ENCODE measurements at places on chromosomes 1 and 21.

GRCh38 chr1:23537296-23537973 is 6.4 kb upstream of the E2F2 start:
- peak; percentile 69 for DNase-seq

GRCh38 chr1:46172321-46172720 is 2.6 kb upstream of the TSPAN1 start:
- DNase-seq, result no peak

- DNase-seq, result no peak
These were observed 1301.8 kb downstream of the BRINP3 start for GRCh38 chr1:189175889-189176288.

DNA sequence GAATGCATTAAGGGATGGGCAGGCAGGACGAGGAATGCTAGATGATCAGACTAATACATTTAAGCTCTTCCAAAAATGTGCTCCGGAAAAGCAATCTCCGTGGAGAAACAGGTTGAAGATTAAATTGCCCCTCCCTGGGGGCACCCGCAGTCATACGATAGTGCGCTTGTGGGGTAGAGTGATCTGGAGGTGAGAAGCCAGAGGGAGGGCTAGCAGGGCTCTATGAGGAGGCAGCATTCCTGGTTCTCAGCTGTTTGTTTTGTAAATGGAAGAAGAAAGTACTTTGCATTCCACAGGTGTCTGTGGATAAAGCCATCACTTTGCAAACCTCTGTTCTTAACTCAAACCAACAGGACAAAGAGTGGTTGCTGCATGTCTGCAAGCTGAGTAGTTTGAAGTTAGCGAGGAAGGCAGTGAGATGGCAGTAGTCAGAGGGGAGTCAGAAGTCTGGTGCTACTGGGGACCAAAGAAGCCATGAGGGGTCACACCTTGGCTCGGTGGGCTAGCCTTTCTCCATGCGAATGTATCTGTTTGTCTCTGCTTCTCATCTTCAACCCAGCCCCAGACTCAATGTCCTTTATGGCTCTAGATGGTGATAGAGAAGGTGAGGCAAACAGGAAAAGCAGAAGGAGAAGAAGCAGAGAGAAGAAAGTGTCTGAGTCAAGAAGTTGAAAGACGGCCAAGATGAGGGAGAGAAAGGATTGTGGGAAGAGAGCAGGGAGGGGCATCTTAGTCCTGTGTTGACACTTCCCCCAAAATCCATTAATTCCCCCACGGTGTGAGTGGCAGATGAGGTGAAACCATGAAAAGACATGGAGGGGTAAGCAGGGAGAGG is 65.2 kb upstream of the GJA8 start:
- DNase-seq, result no peak

- DNase-seq, result no peak
These were observed 8.3 kb downstream of the S100A12 start for GRCh38 chr1:153367090-153367489.

- no peak for DNase-seq
These were observed 92.0 kb downstream of the IER5 start for GRCh38 chr1:181180407-181181031.

DNA sequence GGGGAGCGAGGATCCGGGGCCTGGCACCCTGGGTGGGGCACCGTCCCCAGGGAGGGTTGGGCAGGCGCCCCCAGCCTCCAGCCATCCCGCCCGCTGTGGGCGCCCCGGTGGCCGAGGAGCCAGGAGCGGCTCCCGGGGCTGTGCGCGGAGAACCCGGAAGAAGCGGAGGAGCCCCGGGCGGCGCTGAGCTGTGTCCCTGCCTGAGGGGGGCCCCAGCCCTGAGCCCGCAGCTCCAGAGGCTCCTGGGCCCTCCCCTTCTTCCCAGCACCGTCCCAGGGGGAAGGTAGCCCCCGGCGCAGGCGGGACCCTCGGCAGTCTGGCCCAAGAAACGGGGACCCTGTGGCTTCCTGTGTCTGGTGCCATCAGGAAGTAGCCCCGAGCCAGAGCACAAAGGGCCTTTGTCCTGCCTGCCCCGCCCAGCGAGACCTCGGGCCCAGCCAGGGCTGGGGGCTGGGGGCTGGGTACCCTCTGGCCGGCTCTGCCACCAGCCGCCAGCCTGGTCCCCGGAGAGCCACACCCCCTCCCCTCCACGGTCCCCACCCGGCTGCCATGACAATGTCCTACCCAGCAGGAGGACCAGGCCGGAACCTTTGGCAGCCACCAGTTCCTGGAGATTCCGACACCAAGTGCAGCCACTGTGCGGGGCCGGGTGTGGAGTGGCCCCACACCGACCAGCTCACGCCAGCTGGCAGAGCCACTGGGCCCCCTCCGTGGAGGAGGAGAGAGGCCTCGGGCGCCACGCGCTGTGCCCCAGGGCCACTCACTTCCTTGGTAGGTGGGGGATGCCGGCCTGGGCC is 15.6 kb upstream of the TTLL10 start:
- peak; percentile 33 for DNase-seq

DNA sequence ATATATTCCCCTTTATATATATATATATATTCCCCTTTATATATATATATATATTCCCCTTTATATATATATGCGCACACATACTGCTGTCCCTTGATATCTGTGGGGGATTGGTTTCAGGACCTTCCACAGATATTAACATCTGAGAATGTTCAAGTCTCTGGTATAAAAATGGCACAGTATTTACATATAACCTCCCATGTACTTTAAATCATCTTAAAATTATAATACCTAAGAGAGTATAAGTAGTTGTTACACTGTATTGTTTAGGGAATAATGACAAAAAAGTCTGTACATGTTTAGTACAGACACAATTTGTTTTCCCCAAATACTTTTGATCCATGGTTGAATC is 45.8 kb downstream of the NR5A2 start:
- no peak for DNase-seq

DNA sequence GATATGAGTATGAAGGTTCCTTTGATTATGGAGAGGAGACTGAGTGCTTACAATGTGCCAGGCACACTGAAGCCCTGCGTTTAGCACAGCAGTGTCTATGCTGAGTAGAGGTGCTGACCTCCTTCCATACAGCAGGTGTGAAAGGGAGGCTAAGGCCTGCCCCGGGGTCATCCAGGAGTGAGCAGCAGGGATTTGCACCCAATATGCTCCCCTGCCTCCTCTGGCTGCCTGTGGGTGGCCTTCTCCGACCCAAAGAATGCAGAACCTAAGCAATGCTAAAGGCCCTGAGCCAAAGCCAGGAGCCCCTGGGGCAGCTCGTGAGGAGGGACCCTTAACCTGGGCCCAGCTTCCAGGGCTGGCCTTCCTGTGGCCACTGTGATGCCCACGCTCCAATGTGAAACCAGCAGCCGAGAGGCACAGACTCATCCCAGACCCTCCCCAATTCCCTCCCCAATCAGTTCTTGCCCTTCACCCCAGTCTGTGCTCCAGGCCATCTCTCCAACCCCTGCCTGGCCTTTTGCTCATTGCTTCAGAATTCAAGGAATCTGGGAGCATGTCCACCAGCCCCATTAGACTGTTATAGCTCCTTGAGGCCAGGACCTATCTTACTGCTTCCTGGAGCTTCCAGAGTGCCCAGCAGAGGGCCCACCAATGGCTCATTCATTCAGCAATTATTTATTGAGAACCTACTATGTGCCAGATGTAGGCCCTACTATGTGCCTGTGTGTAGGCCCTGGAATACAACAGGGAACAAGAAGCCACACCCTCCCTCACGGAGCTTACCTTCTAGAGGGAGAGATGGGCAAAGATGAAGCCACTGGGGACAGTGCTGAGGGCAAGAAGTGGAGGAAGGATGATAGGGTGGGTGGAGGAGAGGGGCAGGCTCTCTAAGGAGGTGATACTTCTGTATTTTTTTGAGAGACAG is 53.3 kb downstream of the TAS1R2 start:
- peak; percentile 8 for DNase-seq

- no peak for DNase-seq
These were observed 117.2 kb downstream of the HHAT start for GRCh38 chr1:210445931-210446330.

GRCh38 chr1:197770243-197770642 is 5.0 kb downstream of the DENND1B start:
- DNase-seq, result no peak

DNA sequence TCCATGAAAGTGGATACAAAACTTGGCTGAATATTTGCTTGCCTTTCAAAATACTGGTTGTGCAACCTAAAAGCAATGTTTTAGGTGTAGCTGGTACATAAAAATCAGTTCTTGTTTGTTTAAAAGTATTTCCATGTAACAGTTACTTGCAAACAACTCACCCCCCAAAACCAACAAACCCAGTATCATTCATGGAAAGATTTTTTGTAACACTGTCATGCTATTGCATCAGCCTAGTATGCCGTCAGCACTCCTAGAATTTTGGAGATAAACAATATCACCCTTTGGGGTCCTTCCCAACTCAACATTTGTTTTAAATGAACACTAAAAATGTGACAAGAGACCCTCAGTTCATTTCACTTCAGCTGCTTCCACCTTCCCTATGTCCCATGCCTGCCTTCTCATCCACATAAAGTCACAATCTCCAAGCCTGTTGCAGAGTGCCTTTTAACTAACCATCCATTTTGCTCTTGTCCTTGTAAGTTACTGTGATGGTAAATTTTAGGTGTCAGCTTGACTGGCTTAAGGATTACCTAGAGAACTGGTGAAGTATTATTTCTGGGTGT is 425.3 kb downstream of the DUSP10 start:
- DNase-seq, result peak; percentile 92

DNA sequence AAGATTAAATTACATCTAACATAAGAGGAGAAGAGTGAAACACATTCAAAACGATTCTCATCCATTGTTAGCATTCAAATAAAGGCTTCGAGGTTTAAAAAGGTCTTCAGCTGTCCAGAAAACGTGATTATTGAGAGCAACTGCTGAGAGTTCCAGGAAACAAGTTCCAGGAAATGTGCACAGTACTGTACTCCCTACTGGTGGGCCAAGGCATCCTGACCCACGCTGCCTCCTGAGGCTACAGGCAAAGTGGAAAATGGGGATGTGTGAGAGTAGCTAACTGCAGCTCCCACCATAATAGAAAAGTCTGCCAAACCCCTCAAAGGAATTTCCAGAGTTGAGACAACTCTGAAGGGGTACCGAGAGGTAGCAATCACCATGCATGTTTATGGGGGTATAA is 2.0 kb downstream of the VAV3 start:
- no peak for DNase-seq

DNA sequence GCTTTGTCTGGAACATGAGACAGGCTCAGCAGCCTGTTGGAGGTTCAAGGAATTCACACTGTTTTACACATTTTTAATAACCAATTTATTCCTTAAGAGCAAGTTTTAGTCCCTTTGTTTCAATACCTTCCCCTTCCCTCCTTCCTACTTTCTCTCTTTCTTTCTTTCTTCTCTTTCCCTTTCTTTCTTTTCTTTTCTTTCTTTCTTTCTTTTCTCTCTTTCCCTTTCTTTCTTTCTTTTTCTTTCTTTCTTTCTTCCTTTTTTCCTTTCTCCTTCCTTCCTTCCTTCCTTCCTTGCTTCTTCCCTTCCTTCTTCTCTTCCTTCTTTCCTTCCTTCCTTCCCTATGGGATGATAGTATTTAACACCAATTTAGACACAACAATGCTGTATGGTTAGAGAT is 164.2 kb downstream of the CENPF start:
- DNase-seq, result no peak

DNA sequence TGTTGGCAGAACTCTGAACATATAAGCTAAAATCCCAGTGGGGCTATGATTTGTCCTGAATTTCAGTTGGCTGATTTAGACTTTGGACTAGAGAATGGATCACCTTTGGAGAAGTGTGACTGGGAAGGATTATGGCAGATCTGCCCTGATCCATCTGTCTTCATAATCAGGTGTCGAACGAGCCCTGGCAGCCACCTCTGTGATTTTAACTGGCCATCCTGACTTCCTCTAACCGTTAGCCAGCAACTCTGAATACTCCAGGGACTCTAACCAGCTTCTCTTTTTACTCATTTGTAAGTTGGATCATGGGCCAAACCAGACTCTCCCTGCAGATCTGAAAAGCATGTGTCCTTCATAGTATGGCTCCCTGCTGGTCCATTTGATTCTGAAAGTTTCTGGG is 32.0 kb downstream of the ACTN2 start:
- DNase-seq, result no peak

DNA sequence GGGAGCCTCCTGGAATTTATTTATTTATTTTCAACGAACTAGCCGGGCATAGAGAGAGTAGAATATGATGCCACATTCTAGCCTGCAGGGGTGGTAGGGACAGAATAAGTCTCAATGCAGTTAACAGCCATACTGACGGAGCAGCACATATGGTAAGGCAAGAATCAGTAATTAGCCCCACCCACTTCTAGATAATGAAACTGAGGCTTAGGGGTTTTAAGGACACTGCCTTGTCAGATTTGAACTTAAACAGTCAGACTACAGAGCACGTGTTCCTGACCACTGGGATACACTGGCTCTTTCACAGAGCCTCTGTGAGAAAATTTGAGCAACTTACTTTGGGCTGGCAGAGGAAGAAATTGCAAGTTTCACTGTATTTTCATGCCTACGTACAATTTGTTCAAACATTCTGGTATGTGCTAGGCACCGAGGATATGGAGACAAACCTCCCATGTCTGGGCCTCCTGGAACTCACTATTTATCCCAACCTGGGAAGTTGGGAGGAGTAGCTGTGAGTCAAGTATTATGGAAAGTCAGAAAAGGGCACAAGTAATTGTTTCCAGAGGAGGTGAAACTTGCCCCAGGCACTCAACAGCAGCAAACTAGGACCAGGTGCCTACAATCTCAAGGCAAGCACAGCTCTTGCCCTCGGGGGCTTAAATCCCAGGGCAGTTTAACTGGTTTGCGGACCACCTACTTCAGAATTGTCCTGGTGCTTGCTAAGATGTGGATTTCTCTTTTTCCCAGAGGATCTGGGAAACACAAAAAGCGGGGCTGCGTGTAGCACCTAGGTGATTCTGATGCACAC is 1.6 kb upstream of the CLIC4 start:
- DNase-seq, result peak; percentile 91

DNA sequence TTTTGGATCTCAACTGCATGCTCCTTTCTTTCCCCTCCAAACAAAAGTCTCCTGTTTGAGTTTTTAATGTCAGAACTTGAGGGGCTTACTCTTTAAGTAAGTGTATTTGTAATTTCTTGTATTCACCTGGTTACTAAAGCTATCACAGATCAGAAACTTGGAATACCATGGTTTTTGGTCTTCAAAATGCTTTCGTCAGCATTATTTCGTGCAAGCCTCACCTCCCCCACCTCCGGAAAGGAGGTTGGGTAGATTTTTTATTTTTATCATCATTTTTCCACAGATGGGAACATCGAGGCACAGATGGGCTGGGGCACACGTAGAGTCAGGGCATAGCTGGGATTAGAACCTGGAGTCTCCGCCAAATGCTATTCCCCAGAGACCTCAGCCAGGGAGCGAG is 100.7 kb downstream of the IER5 start:
- DNase-seq, result no peak

DNA sequence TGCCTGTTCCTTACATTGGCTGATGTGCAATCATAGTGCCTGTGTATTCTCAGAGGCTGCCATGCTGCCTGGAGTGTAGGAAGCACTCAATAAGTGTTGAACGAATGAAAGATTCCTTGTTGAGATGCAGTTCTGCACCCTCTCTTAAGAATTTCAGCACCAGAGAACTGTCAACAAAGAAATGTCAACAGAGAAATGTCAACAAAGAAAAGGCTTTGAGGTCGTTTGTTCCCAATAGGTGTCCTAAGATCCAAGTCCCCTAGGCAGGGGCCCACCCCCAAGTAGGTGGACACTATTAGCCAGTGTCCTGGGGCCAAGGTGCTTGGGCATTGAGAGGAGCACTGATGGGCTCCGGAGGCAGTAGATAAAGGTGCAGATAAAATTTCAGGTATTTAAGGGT is 12.6 kb downstream of the KCND3 start:
- no peak for DNase-seq

- DNase-seq, result peak; percentile 5
These were observed 2.9 kb upstream of the SYT2 start for GRCh38 chr1:202713110-202713509.

GRCh38 chr21:43676391-43676790 is 17.0 kb downstream of the RRP1B start:
- no peak for DNase-seq

Measured in adipocyte (in vitro differentiated cells).